Lung (tissue), 17 donors: ENCODE measurements at places on chromosomes 1 and 21. TPM values are rescaled to one million over a fixed set of nuclear protein-coding genes. Genes with fewer than 3 reads are reported as not detected.

Gene DPYD
- 17.7 TPM for polyA plus RNA-seq

Gene TRAF3IP3
- polyA plus RNA-seq: 6.0 TPM

Gene NIBAN1
- 28.8 TPM for polyA plus RNA-seq

Gene ROR1
- polyA plus RNA-seq: 2.9 TPM

Gene PGLYRP4
- polyA plus RNA-seq: 1.0 TPM

Gene IKBKE
- 17.1 TPM for polyA plus RNA-seq

Gene OLFML2B
- polyA plus RNA-seq: 52.2 TPM

Gene IFI44L
- polyA plus RNA-seq: 11.8 TPM

Gene INSRR
- polyA plus RNA-seq: not detected

Gene SPRR2F
- polyA plus RNA-seq: not detected
